ENCODE measurements at places on chromosomes 3 and 15.
A peak's percentile ranks its signal among the peaks of the same experiment; 100 is the strongest.

GRCh38 chr3:129112308-129113052, 9.1 kb downstream of the RAB43 start:
- DNase-seq, result no peak
- H3K4me3 ChIP-seq, result no peak overlapping the region
- H3K27ac ChIP-seq, result no peak overlapping the region
- H3K36me3 ChIP-seq, result peaks cover 19% of the 10 kb centered on the region

- H3K4me1 ChIP-seq, result no peaks in the 10 kb centered on the region
- H3K27me3 ChIP-seq, result peaks cover 7% of the 10 kb centered on the region
- H3K36me3 ChIP-seq, result no peaks in the 10 kb centered on the region
- no peak for DNase-seq
Observed at GRCh38 chr3:87805670-87806069, 253.1 kb downstream of the CGGBP1 start.

GRCh38 chr3:34483311-34483887, 685.0 kb downstream of the PDCD6IP start:
- H3K27ac ChIP-seq, result no peak overlapping the region
- no peak for DNase-seq
- H3K4me3 ChIP-seq, result no peak overlapping the region
- no peaks in the 10 kb centered on the region for H3K27me3 ChIP-seq
- H3K36me3 ChIP-seq, result no peaks in the 10 kb centered on the region

- no peak overlapping the region for H3K27ac ChIP-seq
- peaks cover 28% of the 10 kb centered on the region for H3K4me1 ChIP-seq
- peaks cover 8% of the 10 kb centered on the region for H3K36me3 ChIP-seq
- no peak for DNase-seq
- H3K27me3 ChIP-seq, result no peaks in the 10 kb centered on the region
Observed at GRCh38 chr15:41952013-41952563, 20.3 kb downstream of the EHD4 start.

DNA sequence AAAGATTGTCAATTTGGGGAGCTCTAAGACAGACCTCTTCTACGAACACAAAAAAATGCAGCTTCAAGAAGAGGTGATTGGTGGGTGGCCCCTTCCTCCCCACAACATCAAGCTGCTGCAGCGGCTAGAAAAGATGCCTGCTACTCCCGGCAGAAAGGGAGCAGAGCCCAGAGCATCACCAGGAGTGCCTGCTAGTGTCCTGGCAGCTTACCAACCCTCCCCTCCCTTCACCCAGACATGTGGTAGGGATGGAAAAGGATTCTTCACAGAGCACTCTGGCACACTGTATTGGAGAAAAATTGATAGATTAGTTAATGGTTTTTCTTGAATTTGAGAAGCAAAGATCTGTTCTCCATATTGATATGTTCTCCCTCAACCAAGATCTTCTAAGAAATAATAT, 10.8 kb downstream of the IP6K1 start:
- DNase-seq, result no peak
- peaks cover 11% of the 10 kb centered on the region for H3K36me3 ChIP-seq
- H3K4me3 ChIP-seq, result no peak overlapping the region
- H3K4me1 ChIP-seq, result peaks cover 7% of the 10 kb centered on the region
- no peak overlapping the region for H3K27ac ChIP-seq

- H3K27me3 ChIP-seq, result no peaks in the 10 kb centered on the region
- peak; percentile 97 for DNase-seq
- peaks cover 18% of the 10 kb centered on the region for H3K4me1 ChIP-seq
Observed at GRCh38 chr3:58177747-58178527, 32.8 kb downstream of the DNASE1L3 start.

DNA sequence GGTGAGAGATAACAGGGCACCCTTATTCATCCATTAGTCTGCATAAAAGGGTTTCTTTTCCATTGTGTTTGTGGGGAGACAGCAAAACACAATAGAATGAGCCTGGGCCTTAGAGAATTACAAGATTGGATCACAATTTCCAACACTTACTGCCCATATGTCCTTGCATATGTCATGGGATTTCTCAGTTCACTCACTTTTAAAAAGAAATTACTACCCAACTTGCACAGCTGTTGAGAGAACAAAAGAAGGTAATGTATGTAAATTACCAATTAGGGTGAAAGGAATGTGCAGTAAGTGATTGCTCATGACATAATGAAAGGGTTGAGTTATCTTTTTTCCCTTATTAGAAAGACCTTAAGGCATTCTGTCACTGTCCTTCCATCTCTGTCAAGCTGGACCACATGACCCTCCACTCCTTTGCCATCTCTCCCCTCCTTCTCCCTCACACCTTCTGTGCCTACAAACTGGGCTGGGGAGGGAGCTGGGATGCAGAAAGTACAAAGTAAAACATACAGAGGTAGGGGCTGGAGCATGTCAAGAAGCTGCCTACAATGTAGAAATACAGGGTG, 244.2 kb downstream of the ZMAT3 start:
- H3K27ac ChIP-seq, result no peak overlapping the region
- H3K36me3 ChIP-seq, result no peaks in the 10 kb centered on the region
- no peaks in the 10 kb centered on the region for H3K4me1 ChIP-seq
- H3K4me3 ChIP-seq, result no peak overlapping the region

DNA sequence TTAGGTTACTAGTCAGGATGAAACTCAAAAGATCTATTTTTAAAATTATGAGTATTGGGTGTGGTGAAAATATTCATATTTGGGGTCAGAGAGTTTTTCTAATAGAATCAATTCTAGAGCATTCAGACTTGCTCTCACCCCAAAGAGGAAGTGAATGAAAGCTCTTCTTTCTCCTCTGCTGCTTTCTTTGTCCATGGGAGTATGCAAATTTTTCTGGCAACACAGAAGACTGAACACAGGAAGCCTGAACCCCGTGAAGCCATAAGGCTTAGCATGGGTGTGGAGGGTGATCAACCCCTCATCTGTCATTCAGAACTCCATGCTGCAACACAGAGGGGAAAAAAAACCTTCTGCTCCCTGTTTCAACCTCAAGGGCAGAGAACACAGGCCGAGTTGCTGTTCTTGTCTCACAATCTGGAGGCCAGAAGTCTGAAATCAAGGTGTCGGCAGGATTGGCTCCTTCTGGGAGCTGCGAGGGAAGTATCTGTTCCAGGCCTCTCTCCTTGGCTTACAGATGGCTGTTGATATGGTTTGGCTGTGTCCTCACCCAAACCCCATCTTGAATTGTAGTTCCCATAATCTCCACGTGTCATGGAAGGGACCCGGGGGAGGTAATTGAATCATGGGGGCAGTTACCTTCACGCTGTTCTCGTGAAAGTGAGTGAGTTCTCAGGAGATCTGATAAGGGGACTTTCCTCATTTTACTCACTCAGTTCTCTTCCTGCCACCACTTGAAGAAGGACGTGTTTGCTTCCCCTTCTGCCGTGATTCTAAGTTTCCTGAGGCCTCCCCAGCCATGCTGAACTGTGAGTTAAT, 33.7 kb upstream of the CD47 start:
- no peak for DNase-seq
- H3K27ac ChIP-seq, result peak overlapping the region; percentile 24
- no peaks in the 10 kb centered on the region for H3K27me3 ChIP-seq
- no peaks in the 10 kb centered on the region for H3K36me3 ChIP-seq
- no peak overlapping the region for H3K4me3 ChIP-seq
- H3K4me1 ChIP-seq, result peaks cover 29% of the 10 kb centered on the region

DNA sequence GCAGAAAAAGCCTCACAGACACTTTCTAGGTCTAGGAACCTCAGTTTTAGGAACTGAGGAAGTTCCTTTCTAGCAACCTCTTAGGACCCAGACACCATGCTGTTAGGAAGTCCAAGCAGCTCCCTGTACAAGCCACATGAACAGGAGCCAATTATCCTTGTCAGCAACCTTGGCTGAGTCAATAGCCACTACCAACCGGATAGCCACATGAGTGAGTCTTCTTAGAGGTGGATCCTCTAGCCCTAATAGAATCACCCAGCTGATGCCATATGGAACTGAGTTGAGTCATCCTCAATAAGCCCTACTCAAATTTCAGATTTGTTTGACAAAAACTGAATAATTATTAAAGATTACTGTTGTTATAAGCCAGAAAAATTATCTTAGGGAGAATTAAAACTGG, 256.2 kb downstream of the NLGN1 start:
- no peaks in the 10 kb centered on the region for H3K27me3 ChIP-seq
- no peak overlapping the region for H3K4me3 ChIP-seq
- H3K36me3 ChIP-seq, result peaks cover 5% of the 10 kb centered on the region
- no peak for DNase-seq
- no peaks in the 10 kb centered on the region for H3K4me1 ChIP-seq
- no peak overlapping the region for H3K27ac ChIP-seq

- no peak overlapping the region for H3K4me3 ChIP-seq
- H3K36me3 ChIP-seq, result no peaks in the 10 kb centered on the region
- no peak for DNase-seq
- peak overlapping the region; percentile 18 for H3K27ac ChIP-seq
Observed at GRCh38 chr15:31345606-31346366, 19.2 kb downstream of the KLF13 start.

GRCh38 chr3:51687431-51688205, 16.6 kb downstream of the TEX264 start:
- no peak for DNase-seq
- H3K4me3 ChIP-seq, result no peak overlapping the region
- no peaks in the 10 kb centered on the region for H3K4me1 ChIP-seq
- peaks cover 8% of the 10 kb centered on the region for H3K36me3 ChIP-seq
- no peak overlapping the region for H3K27ac ChIP-seq

DNA sequence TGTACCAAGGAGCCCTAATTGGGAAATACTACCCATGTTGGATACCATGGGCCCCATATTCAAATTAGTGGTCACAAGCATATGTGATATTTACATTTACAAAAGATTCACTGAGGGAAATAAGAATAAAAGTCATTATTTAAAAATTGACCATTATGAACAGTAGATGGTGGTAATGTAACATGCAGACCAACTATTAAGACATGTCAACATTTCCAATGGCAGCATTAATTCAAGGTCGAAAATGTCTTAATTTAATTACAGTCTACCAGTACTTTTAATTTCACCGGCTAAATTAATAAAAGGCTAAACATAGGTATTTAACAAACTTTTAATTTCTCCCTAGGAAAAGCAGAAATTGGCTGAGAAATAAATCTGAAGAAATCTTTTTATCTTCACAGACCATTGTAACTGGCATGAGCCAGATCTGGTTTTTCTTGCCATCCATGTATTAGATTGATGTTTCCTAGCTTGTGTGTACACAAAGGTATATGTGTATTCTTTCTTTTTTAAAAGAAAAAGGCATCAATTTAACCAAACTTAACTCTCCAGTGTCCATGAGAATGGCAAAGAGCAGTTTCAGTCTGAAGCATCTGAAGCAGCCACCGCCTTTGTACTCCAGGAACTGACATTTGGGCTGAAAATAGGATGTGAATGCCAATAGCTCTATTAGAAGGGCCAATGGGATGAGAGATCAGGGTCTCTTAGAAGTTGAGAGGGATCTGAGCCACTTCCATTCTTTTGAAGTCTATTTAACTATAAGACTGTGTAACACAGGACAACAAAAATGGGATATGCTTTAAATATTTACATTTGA, 26.6 kb downstream of the NEK11 start:
- DNase-seq, result no peak
- no peak overlapping the region for H3K27ac ChIP-seq
- H3K36me3 ChIP-seq, result no peaks in the 10 kb centered on the region
- no peak overlapping the region for H3K4me3 ChIP-seq

DNA sequence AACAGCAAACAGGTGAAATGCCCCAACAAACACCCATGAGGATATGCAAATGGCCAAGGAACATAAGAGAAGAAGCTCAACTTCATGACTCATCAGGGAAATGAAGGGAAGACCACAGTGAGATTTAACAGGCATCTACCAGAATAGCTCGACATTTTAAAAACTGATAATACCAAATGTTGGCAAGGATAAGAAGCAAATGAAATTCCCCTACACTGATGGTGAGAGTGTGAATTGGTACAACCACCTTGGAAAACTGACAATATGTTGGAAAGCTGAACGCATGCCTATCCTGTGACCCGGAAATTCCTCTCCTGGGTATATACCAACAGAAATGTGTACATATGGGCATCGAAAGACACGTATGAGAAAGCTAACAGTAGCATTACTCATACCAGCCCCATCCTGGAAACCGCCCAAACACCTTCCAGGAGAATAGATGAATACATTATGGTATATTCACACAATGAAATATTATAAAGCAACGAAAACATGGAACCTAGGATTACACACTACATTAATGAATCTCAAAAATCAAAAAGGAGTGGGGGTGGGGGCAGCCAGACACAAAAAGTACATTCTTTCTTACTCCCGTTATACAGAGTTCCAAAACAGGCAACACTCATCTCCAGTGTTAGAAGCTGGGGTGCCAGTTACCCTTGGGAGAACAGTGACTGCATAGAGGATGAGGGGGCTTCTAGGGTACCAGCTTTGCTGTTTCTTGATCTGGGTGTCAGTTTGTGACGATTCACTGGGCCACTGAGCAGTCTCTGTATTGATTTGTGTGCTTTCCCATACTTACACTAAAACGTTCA, 16.9 kb downstream of the RFTN1 start:
- peaks cover 20% of the 10 kb centered on the region for H3K4me1 ChIP-seq
- H3K4me3 ChIP-seq, result no peak overlapping the region
- H3K27ac ChIP-seq, result no peak overlapping the region
- H3K36me3 ChIP-seq, result peaks cover 3% of the 10 kb centered on the region

GRCh38 chr3:38646630-38647029, 2.9 kb downstream of the SCN5A start:
- no peak overlapping the region for H3K4me3 ChIP-seq
- H3K27ac ChIP-seq, result no peak overlapping the region
- no peaks in the 10 kb centered on the region for H3K36me3 ChIP-seq
- peaks cover 19% of the 10 kb centered on the region for H3K27me3 ChIP-seq
- no peak for DNase-seq
- H3K4me1 ChIP-seq, result no peaks in the 10 kb centered on the region

DNA sequence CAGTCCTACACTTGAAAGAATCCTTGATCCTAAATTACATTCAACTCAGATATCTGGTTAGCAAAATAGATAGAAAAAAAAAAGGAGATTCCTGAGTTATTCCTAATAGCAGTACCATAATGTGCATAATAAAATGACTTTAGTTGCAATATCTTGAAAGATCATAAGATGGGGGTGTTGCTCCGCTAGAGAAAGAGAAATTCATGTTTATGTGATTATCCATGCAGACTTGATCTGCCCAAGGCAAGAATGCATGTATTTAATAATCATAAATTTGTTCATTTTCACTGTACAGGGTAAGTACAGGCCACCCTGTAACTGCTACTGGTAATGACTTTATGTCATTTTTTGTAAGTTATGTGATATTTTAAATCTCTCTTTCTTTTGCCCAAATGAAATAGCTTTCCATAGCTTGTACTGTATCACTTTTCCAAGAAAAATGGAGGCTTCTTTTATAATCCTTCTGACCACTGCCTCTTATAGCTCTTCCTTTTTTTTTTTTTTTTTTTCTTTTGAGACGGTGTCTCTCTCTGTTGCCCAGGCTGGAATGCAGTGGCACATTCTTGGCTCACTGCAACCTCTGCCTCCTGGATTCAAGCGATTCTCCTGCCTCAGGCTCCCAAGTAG, 84.6 kb downstream of the HCN4 start:
- no peak for DNase-seq
- H3K27me3 ChIP-seq, result no peaks in the 10 kb centered on the region
- no peak overlapping the region for H3K4me3 ChIP-seq
- H3K27ac ChIP-seq, result no peak overlapping the region
- peaks cover 28% of the 10 kb centered on the region for H3K36me3 ChIP-seq
